RWPE1 (cell line): ENCODE measurements at places on chromosomes 7 and 10.

DNA sequence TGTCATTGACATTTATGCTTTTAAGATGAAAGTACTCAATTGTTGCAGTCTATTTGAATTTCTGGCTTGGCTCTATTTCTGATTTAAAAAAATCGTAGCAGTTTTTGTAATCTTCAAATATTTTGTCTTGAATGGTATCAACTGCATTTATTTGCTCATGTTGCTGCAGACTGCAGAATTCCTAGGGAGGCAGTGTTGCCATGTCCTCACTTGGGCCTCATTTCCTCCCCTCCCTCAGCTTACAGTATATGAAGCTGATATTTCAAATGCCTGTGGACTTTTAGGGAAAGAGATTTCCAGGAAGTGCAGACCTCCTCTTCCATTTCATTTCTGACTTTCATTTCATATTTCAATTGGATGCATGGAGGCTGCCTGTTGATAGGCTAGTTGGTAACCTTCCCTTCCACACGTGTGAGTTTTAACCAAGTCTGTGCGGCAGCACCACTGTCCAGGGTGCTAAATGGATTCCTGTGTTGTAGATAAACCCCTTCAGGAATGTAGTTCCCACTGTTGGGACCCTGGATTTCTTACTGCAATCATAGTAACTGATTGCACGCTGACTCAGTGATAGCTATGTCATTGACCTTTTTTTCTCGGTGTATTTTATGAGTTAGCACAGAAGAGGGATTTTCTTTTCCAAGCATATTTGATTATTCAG lies 17.5 kb downstream of the VPS50 start:
- no peak for DNase-seq

DNA sequence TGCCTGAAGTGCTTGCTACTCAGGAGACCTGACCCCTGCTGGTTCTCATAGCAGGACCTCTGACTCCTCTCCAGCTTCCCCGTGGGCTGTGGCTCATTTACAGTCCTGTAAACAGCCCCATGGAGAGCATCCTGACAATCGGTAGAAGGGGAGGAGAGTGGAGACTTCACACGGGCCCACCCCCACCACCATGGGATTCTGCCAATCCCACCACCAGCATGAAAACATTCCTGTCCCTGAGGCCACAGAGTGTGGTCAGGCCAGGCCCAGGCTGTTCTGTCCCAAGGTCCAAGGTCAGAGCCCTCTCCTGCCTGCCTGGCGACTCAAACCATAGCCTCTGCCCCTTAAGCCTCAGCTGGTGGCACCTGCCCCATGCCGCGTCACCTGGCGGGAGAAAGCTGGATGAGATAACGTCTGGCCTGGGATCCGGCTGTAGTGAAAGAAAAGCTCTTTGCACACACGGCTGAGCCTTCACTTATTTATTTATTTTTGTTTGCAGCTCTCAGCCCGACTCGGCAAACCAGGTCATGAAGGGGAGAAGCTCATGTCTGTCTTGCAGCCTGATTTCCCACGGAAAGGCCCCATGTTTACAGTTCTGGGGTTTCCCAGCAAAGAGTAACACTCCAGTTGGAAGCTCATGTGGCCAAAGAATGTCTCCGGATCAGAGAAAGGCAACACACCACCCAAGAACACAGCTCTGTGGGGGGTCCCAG lies 293.6 kb upstream of the ZMIZ1 start:
- DNase-seq = no peak

- DNase-seq = no peak
Observed at GRCh38 chr10:75972491-75973276, 541.3 kb downstream of the LRMDA start.

DNA sequence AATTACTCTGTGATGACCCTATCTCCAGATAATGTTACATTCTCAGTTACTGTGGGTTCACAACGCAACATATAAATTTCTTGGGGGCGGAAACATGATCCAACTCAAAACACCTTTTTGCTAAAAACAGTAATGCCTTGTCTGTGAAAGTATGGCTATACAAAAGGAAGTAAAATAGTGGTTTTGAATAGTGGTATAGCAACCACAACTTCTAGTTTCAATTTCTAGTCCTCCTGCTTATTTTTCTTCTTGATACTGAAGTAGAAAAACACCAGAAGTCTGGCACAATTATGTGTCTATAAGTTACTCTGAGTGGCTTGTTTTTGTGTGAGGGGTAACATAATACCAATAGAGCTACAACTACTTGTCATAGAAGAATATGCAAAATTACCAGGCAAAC lies 21.5 kb upstream of the ZNF800 start:
- no peak for DNase-seq

- DNase-seq = no peak
Observed at GRCh38 chr7:24727154-24728120, 29.8 kb downstream of the GSDME start.

DNA sequence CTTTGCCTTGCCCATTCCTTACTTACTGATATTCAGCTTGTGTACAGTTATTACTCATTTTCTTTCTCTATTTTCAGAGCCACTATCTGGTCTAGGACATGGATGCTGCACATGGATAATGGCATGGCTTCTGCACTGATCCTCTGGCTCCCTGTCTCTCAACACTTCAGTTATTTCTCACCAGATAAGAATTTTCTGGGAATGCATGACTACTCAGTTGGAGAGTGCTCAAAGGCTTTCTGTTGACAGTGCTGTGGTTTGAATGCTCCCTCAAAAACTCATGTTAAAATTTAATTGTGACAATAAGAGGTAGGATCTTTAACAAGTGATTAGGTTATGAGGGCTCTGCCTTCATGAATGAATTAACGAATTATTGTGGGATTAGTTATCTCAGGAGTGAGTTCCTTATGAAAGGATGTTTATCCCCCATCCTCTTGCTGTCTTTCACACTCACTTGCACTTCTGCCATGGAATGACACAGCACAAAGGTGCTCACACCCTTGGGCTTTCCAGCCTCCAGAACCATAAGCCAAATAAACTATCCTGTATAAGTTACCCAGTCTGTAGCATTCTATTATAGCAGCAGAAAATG lies 16.1 kb upstream of the PIK3CG start:
- DNase-seq = no peak

DNA sequence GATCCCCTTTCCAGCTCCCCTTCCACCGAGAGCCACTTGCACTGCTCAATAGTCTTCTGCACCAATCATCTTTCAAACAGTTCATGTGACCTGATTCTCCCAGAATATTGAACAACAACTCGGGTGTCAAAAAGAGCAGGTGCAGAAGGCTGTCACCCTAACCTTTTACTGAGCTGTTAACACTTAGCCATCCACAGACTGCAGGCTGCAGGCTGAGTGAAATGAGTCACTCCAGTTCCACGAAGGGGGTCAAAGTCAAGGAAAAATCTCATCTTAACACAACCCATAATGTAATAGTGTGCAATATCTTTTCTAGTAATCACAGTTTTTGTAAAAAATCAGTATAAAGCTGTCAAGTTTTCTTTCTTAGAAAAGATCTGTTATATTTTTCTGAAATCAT lies 63.1 kb downstream of the MTPAP start:
- no peak for DNase-seq

GRCh38 chr10:79002336-79002735 lies 66.4 kb upstream of the ZMIZ1 start:
- DNase-seq = no peak

GRCh38 chr10:101310529-101311184 lies 43.3 kb upstream of the BTRC start:
- DNase-seq = no peak

- no peak for DNase-seq
Observed at GRCh38 chr10:370449-370825, 235.2 kb downstream of the ZMYND11 start.

DNA sequence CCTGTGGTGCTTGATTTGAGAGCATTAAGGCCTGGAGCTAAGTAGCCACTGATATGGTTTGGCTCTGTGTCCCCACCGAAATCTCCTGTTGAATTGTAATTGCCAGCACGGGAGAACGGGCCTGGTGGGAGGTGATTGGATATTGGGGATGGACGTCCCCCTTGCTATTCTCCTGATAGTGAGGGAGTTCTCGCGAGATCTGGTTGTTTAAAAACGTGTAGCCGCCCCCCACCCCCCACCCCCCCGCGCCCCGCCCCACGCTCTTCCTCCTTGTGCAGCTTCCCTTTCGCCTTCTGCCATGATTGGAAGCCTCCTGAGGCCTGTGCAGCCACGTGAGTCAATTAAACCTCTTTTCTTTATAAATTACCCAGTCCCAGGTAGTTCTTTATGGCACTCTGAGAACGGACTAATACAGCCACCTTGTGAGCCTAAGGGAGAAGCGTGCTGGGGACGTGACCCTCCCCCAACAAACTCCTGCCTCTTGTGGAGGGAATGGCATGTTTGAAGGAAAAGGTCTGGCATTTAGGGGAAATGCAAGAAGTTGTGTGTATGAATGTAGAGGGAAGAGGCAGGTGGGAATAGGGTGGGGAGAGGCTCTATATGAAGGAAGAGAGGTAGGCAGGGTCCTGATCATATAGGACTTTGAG lies 118.0 kb upstream of the KMT2C start:
- no peak for DNase-seq

DNA sequence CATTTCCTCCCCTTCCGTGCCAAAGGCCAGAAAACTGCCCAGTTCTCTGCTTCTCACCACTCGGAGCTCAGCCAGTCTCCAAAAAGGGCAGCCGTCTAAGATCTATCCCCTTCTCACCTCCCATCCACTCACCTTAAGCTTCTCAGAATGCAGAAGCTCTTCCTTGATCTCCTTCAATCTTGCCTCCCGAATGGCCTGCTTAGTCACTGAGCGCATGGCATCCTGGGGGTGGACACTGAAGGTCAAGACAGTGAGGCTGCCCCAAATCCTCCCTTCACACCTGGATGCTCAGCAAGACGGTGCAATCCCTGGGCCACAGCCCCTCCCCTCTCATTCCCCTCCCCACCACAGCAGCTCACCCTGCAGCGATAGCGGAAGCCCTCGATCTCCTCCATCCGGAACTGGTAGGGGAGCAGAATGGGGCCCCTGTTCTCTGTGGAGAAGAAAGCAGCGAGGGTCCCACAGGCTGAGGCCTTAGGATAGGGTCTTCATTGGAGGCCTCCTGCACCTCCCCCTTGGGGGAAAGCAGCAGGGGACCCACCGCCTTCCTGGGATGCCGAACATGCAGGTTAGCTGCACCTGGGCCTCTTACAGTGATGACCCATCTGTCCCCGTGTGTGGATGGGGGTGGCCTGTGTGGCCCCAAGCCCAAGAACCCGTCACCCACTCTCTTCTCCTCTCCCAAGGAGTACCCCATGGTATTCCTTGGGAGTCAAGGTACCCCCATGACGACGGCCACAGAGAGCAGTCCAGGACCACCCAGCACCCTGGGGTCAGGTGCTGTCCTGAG lies 4.7 kb downstream of the DDX56 start:
- no peak for DNase-seq

DNA sequence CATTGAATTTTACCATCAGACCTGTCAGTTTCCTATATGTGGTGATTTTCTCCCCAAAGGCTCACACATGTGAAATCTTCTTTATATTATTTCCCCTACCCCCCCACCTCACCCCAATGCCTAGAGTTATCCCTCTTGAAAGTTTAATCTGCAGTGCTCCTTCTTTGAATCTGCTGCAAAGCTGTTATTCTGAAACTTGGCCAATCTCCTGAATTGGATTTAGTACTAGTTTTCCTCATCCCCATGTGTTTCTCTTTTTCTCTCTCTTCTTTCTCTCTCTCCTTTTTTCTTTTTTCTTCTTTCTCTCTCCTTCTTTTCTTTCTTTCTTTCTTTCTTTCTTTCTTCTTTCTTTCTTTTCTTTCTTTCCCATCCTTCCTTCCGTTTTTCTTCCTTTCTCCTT lies 886.2 kb downstream of the TYW1 start:
- DNase-seq = no peak

GRCh38 chr7:127758105-127758504 lies 106.1 kb downstream of the SND1 start:
- no peak for DNase-seq

DNA sequence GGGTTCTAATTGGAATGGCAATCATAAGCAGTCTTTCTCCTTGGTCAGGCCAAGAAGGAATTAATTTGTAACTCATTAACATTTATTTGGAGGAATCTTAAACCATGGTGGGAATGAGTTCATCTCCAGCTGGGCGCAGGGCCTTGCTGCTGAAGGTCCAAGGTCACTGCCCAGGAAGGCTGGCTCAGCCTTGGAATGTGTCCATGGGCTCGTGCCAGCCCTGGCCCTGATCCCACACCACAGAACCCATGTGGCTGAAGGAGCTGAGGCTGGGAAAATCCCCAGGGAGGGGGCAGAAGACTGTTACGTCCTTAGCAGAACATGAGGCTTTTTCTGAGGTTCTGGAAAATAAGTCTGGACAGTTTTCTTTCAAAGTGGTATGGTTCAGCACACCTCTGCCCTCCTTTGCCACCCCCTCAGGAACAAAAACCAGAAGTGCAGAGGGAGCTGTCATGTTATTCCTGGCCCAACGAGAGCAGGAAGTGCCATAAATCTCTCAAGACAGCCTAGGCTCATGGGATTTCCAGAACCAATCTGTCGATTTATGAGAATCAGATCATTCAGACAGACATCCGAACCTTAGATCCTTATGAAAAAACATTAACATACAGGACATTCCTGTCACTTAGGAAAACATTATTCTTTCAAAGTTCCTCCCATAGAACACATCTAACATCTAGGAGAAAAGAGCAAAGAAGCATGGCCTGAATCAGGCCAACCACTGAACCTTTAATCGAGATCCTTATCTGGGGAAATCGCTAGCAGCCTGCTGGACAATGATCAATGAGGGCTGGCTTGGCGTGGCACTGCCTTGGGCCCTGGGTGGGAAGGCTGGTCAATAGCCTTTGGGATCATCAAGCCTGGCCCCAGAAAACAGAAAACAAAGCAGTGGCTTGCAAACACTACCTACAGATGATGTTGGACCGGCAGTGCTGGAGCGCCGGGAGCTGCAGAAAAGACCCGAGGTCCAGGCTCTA lies 134.3 kb downstream of the TAX1BP1 start:
- peak; percentile 32 for DNase-seq

DNA sequence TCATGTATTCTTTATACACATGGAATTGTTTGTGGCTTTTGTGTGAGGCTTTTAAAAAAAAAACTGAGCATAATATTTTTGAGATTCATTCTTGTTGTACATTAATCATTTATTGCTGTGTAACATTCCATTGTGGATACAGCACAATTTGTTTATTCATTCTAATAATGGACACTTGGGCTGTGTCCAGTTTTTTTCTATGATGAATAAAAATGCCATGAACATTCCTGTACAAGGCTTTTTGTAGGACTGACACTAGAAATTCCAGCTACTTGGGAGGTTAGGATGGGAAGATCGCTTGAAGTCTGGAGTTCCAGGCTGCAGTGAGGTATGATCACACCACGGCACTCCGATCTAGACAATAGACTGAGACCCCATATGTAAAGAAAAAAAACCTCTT lies 254.3 kb upstream of the CACNA2D1 start:
- no peak for DNase-seq

DNA sequence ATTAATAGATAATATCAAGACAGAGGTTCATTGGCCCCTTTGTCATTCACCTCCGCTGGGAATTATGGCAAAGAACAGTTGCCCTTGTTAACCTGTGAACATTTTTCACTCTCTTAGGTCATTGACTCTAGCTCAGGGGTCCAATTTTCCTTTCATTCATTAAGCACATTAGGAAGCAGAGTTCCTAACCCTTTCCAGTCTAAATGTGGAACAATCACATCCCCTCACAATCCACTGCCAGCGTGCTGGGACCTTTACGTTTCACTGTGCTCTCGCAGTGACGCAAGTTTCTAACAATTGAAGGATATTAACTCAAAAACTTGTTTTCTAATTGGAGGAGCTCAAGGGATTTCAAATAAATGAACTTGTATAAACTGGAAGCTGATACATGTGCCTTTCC lies 79.3 kb upstream of the MEOX2 start:
- no peak for DNase-seq

GRCh38 chr10:129192344-129193128 lies 274.5 kb upstream of the MGMT start:
- peak; percentile 7 for DNase-seq
